ENCODE measurements at places on chromosomes 3 and 15. TPM values are rescaled to one million over a fixed set of nuclear protein-coding genes. Genes with fewer than 3 reads are reported as not detected.

IQCH gene
- 1.8 TPM for total RNA-seq

C3orf18 gene
- 2.1 TPM for total RNA-seq

ELP6 gene
- 22.4 TPM for total RNA-seq

ACSBG1 gene
- total RNA-seq, result 0.45 TPM

RARB gene
- 4.3 TPM for total RNA-seq

CX3CR1 gene
- 0.24 TPM for total RNA-seq

INSYN1 gene
- total RNA-seq, result 1.5 TPM

C3orf85 gene
- 14.3 TPM for total RNA-seq

C3orf80 gene
- 1.9 TPM for total RNA-seq

GOLGA6C gene
- total RNA-seq, result not detected

IL12A gene
- 0.67 TPM for total RNA-seq

CIDEC gene
- 24.6 TPM for total RNA-seq

SRGAP3 gene
- 7.9 TPM for total RNA-seq

MGA gene
- total RNA-seq, result 28.2 TPM

RHOV gene
- 8.9 TPM for total RNA-seq

GRIP2 gene
- total RNA-seq, result 1.7 TPM

TMCO5A gene
- total RNA-seq, result not detected

CATSPER2 gene
- total RNA-seq, result 9.0 TPM

ZNF80 gene
- total RNA-seq, result not detected

VWA5B2 gene
- total RNA-seq, result 3.3 TPM

GPR15 gene
- total RNA-seq, result 6.1 TPM

NLGN1 gene
- 0.98 TPM for total RNA-seq

ZNF660 gene
- total RNA-seq, result 1.5 TPM

SLC6A20 gene
- 2.4 TPM for total RNA-seq

SEMA6D gene
- 52.6 TPM for total RNA-seq

HSPBAP1 gene
- total RNA-seq, result 8.5 TPM

STRIT1 gene
- total RNA-seq, result not detected

TRIM59 gene
- 5.4 TPM for total RNA-seq

SLC12A8 gene
- 18.4 TPM for total RNA-seq

BOC gene
- total RNA-seq, result 4.2 TPM

PLD1 gene
- total RNA-seq, result 109 TPM

KNG1 gene
- total RNA-seq, result 2.3 TPM

CPNE9 gene
- not detected for total RNA-seq

ROPN1B gene
- total RNA-seq, result not detected
